Astrocyte of the hippocampus (primary cell): ENCODE measurements at places on chromosomes 2 and 18.

GRCh38 chr2:74891136-74891764 is 57.3 kb downstream of the HK2 start:
- no peak for DNase-seq

DNA sequence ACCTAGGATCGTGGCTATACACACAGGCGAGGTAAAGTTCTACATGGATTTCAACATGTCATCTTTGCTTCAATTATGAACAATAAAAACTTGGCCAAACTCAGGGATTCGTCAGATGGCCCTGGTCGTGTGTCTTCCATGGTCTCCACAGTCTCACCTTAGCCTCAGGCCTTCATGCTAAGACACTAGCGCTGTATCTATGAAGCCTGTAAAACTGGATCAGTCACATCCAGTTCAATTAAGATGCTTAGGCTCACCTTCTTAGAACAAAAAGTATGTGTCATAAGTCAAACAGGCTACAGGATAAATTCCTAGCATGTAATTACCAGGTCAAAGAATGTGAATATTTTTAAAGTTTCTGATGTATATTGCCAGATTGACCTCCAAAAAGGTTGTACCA is 113.7 kb upstream of the NRP2 start:
- DNase-seq: no peak

DNA sequence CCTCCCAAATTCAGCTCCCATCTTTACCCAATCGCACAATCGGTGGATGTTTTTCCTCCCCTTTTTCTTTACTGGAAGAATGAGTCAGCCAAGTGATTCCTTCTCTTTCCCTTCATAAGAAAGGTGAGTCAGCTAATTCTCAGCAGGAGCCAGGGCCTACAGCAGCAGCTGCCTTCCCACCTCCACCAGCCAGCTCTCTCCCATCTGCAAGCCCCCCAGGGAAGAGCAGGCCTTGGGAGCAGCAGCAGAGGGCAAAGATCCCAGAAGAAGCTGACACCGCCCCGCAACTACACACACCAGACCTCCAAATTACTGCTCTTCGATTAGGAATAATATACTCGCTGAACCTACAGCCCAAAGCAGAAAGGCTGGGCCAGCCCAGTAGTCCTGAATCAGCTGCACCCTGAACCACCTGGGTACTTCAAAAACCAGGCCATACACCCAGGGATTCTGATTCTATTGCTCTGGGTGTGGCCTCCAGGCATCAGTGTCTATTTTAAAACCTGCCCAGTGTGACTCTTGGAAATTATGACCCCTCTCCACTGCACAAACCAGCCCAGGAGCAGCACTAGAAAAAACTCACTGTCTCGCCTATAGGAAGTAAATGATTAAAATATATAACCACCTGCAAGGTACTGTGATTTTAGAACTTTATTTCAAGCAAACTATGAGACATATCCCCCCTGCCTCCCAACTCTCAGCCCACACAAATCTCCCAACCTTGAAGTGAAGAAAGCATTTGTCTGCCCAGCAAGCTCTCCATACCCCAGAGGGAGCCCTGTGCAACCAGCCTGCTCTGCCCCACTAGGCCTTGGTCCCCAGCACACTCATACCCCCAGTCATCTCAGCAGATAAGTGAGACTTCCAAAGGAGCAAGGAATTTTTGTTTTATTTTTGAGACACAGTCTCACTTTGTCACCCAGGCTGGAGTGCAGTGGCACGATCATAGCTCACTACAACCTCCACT is 7.3 kb downstream of the SFXN5 start:
- peak; percentile 86 for DNase-seq

GRCh38 chr2:195092341-195092740 is 564.7 kb upstream of the SLC39A10 start:
- DNase-seq: no peak

GRCh38 chr2:234454433-234454832 is 42.4 kb downstream of the ARL4C start:
- DNase-seq: no peak

DNA sequence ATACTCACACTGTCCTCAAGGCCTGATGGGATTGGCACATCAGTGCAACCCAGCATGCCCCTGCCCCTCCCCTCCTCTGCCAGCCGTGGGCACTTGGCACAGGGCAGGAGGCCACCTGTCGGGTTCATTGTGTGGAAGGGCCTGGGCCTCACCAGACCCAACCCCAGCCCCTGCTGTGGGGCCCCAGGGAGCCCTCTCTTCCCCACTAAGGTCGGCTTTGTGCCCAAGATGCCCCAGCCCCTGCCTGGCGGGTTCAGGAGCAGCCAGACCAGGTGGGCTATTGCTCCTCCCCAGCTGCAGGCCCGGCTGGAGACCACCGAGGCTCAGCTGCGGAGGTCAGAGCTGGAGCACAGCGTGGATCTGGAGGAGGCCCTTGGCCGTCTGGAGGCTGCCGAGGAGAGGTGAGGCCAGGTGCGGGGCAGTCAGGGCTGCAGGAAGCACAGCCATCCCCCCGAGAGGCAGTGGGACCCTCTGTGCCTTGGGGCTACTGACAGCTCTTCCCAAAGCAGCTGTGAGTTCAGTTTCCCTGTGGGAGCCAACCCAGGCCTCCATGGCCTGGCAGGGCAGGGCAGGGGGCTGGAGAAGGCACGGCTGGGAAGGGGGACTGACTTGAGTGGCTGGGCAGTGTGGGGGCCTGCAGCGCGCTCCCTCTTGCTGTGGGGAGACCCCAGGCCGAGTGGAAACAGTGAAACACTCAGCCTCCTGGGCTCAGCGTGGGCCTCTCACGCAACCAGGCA is 16.3 kb downstream of the CROCC2 start:
- DNase-seq: no peak

DNA sequence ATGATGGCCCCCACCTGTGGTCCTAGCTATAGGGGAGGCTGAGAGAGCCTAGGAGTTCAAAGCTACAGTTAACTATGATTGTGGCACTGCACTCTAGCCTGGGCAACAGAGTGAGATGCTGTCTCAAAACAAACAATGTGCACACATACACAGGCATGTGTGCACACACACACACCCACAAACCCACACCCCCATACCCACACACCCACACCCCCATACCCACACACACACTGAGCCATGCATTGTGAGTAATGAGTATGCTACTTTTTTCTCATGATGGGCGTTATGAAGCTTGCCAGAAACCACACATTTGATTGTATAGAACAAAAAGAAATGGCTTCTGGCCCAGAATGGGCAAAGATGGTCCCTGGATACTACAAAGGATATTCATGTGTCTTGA is 691.1 kb downstream of the SLC4A3 start:
- no peak for DNase-seq

DNA sequence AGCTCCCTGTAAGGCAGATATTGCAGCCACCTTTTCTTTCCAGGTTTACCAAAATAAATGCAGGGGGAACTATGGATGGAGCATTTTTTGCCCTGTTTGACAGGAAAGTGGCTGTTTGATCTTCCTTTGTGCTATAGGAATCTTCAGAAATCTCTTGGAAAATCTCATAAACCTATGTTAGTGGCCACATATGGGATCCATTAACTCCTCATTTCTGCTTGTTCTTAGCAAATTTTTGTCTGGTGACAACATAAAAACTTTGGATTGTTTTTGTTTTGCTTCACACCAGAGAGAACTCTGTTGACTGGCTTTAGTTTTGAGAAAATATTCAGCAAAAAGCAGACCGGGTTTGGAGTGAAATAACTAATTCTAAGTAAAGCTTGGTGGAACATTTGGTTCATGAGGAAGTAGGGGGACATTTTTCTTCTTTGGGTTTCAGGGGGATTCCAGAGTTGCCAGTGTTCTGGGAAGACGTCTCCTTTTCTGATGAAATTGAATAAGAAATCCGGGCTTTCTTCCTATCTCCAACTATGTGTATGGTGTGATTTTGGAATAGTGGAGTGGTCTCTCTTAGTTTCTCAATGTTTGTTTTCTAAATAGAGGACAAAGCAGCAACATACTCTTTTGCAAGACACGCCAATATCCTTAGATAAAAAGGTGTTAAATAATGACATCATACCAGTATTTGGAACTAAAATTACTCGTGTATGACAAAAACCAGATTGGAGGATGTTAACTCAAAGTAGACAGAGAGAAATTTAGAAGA is 174.4 kb downstream of the ICOS start:
- DNase-seq: no peak

DNA sequence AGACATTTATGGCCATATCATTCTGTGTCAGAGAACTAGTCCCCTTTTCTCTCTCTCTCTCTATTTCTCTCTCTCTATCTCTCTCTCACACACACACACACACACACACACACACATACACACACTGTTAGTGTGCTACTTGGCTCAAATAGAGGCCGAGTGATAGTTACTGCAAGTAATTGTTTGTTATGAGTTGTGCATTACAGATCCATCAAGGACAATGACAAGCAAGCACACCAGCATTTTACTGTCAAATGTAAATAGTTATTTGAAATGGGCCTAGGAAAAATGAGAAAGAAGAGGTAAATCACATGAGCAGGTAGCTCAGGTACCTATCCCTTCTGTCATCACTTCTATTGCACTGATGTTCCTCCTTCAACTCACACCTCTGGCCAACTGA is 122.4 kb upstream of the CDH7 start:
- DNase-seq: no peak

GRCh38 chr2:25168256-25169072 is at the start of gene POMC:
TSS of gene POMC (minus strand) at chr2:25168580. CDS start at chr2:25164772, 3,808 bp downstream.
- DNase-seq: peak; percentile 75

DNA sequence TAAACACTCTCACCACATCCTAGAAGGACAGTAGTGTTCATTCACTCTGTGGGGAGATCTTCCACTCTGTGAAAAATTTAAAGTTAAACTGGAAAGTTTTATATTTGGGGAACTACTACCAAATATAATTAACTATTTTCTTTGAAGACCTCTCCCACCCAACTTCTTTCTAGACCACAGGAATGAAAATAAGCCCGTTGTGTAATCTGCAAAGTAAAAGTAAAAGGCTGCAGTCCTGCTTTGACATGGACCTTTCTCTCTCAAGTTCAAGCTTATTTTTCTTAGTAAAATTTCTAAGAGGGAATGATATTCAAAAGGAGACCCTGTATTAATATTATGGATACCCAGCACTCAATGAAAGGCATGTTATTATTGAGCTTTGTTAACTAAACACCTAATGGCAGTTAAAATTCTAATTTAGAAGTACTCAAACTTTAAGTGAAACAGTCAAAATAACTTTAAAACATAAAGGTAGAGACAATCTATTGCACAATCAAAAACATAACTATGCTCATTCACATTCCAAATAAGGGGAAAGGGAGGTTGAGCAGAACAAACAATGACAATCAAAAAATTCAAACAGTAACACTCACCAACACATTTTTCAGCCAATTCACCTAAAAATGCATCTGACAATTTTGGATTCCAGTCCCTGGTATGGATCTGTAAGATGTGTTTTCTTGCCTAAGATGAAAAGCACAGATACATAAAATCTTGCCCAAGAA is 98.5 kb downstream of the ATAD2B start:
- DNase-seq: peak; percentile 41

DNA sequence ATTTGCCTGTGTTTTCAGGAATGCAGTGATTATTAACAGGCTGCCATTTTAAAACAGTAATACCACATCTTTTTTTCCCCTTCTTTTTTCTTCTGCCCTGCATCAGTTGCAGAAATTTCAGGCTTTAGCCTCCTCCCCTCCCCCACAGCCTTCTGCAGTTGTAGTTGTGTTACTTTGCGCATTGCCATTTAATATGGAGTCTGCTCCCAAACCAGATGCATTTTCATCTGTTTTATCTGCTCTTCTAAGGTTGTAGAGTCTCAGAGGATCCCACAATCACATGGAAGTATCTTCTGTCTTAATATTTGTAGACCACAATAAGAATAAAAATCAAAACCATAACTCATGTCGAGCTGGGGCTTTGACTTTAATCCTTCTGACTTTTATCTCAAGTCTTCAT is 3.8 kb downstream of the ASXL3 start:
- DNase-seq: no peak

- DNase-seq: no peak
Observed at GRCh38 chr2:207251573-207252192, 85.9 kb upstream of the KLF7 start.

- no peak for DNase-seq
Observed at GRCh38 chr2:241198381-241199279, 10.2 kb downstream of the ANO7 start.

DNA sequence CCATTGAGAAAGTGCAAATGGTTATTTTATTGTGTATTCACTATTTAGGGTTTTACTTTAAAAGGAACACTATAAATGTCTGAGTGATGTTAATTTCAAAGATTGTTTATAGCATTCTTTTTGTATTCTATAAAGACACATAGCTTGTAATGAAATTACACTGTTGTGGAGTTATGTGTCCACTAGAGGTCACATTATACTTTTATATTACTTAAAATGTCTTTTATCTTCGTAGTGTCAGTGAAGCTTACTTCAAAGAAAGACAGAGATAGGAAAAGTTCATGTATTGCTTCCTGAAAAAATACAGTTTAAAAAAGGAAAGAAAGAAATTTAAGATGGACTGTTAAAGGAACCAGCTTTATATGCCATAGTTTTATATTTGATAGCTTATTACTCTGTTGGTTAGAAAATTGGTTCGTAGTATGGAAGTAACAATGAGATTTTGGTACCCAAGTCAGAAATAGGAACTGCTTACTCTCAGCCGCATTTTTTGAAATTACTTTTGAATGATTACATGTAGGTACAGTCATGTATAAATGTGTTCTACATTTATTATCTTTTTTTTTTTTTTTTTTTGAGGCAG is 20.5 kb downstream of the APLF start:
- peak; percentile 28 for DNase-seq

DNA sequence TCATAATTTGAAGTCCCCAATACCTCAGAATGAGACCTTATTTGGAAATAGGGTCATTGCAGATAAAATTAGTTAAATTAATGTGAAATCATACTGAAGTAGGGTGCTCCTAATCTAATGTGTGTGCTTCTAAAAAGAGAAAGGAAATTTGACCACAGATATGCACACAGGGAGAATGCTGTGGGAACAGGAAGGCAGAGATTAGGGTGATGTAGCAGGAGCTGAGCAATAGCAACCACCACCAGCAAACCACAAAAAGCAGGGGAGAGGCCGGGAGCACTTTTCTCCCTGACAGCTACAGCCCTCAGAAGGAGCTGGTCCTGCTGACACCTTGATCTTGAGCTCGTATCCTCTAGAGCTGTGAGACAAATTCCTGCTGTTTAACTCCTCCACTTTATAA is 24.6 kb upstream of the SCG2 start:
- DNase-seq: peak; percentile 91

- DNase-seq: peak; percentile 89
Observed at GRCh38 chr2:101533561-101534148, 58.7 kb upstream of the RFX8 start.

- no peak for DNase-seq
Observed at GRCh38 chr18:8051453-8051852, 484.3 kb downstream of the PTPRM start.

DNA sequence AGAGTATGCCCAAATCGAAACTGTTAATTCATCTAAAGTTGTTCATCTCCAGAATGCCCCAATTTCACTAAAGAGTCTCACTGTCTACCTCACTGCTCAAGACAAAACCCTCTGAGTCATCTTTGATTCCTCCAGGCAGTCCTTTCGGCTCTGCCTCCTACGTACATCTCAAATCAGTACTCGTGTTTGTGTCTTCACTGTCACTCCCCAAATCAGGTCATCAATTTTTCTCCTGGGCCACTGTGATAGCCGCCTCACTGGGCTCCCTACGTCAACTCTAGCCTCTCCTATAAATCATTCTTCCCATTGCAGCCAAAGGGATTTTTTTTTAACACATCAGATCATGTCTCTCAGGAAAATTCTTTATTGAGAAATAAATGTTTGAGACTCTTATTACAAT is 42.1 kb upstream of the TTC39C start:
- DNase-seq: no peak
